ENCODE measurements at places on chromosomes 11 and 22. TPM values are rescaled to one million over a fixed set of nuclear protein-coding genes. Genes with fewer than 3 reads are reported as not detected.

DNA sequence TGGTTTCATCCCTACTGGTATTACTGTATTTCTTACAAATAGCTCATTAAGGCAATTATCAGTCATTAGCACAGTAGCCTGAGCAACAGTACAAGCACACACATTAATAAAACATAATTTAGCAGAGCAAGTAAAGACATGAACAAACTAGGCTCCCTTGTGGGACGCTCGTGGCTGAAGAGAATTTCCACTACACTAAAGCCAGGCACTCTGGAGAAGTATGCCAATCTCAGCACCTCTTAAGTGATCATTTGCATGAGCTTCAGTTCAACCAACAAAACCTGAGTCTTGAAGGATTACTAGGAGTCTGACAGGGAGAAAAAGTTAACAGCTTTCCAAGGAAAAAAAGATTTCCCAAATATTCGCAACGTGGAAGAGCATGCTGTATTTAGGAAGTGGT, 109.1 kb downstream of the LARGE1 start:
- no peak for DNase-seq
- no peaks in the 10 kb centered on the region for H3K27me3 ChIP-seq
- H3K4me3 ChIP-seq: no peak overlapping the region
- H3K27ac ChIP-seq: peak overlapping the region; percentile 47
- no peaks in the 10 kb centered on the region for H3K36me3 ChIP-seq

GRCh38 chr11:117641008-117641915, 155.8 kb downstream of the DSCAML1 start:
- H3K4me1 ChIP-seq: no peaks in the 10 kb centered on the region
- no peak for DNase-seq
- no peaks in the 10 kb centered on the region for H3K27me3 ChIP-seq
- no peaks in the 10 kb centered on the region for H3K36me3 ChIP-seq
- no peak overlapping the region for H3K4me3 ChIP-seq
- H3K27ac ChIP-seq: no peak overlapping the region

GRCh38 chr11:96021901-96022650, 98.2 kb upstream of the MTMR2 start:
- H3K36me3 ChIP-seq: no peaks in the 10 kb centered on the region
- H3K27ac ChIP-seq: no peak overlapping the region
- DNase-seq: no peak
- no peaks in the 10 kb centered on the region for H3K27me3 ChIP-seq

GRCh38 chr11:59426361-59427067, at the start of gene OR5A2:
TSS of gene OR5A2 (minus strand) at chr11:59426413. CDS start at chr11:59422953, 3,460 bp downstream.
- no peak within 1 kb of the TSS for H3K4me3 ChIP-seq
- no peak within 1 kb of the TSS for H3K27ac ChIP-seq
- H3K27me3 ChIP-seq: no peaks in the 10 kb centered on the region
- H3K36me3 ChIP-seq: no peaks in the 10 kb centered on the region
- DNase-seq: no peak
- no peaks in the 10 kb centered on the region for H3K4me1 ChIP-seq

GRCh38 chr11:1126935-1127663, 30.7 kb upstream of the MUC5AC start:
- H3K4me1 ChIP-seq: no peaks in the 10 kb centered on the region
- no peak overlapping the region for H3K27ac ChIP-seq
- H3K4me3 ChIP-seq: no peak overlapping the region
- H3K27me3 ChIP-seq: no peaks in the 10 kb centered on the region
- no peaks in the 10 kb centered on the region for H3K36me3 ChIP-seq

- H3K27me3 ChIP-seq: no peaks in the 10 kb centered on the region
- peak; percentile 82 for DNase-seq
- H3K36me3 ChIP-seq: no peaks in the 10 kb centered on the region
- no peak overlapping the region for H3K4me3 ChIP-seq
These were observed 49.7 kb upstream of the ARFGAP3 start for GRCh38 chr22:42906605-42907348.

- no peak for DNase-seq
- H3K36me3 ChIP-seq: no peaks in the 10 kb centered on the region
These were observed 48.4 kb upstream of the C11orf58 start for GRCh38 chr11:16690086-16690485.

DNA sequence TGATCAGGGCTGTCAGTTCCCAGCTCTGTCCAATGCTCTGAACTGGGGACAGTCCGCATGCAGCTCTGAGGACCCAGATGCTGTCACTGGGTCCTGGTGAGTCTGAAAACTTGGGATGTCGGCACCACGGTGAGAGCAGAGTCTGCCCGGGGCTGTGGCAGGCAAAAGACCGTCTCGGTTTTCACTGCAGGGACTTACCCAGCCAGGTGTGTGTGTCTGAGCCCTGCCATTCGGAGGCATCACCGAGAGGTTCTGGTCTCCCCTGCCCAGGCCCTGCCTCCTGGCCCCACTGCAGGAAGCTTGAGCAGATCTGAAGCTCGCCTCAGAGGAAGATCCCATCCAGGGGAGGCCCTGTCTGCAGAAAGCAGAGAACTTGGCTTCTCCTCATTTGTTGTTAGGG, 5.2 kb downstream of the TP53AIP1 start:
- H3K27me3 ChIP-seq: no peaks in the 10 kb centered on the region
- H3K27ac ChIP-seq: no peak overlapping the region
- H3K36me3 ChIP-seq: no peaks in the 10 kb centered on the region
- no peak for DNase-seq
- no peak overlapping the region for H3K4me3 ChIP-seq
- H3K4me1 ChIP-seq: no peaks in the 10 kb centered on the region

DNA sequence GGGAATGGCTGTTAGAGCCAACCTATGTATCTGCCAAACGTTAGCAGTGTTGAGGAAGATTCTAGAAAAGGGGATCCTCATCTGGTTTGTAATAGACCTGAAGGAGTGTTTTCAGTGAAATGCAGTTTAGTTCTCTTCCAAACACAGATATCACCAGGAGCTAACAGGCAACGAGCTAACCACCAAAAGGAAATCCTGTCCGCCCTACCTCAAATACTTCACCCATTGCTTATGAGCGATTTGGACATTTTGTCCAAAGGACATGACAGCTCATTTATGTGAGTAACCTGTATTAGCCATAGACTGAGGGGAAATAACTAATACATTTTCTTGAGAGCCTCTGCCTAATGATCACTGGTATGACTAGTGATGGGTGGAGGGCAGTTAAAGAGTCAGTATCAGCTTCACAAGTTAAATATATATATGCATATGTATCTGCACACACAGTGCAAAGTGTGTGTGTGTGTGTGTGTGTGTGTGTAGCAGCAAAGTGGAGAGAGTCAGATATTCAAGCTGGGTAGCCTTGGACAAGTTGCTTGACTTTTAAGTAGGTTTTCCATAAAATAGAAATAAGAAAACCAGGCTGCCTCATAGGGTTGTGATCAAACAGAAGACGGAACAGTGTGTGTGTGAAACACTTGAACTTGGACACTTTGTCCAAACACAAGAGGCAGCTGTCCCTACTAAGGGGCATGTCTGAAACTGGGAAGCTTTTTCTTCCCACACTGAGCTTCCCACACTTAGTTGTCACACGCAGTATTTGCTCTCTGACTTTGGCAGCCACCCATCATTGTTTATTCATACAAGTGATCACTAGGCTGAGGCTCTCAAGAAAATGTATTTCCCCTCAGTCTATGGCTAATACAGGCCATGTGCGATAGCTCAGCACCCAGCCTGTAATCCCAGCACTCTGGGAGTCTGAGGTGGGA, 940 bp upstream of the C11orf91 start:
- no peaks in the 10 kb centered on the region for H3K27me3 ChIP-seq
- peaks cover 2% of the 10 kb centered on the region for H3K36me3 ChIP-seq
- H3K4me1 ChIP-seq: peaks cover 69% of the 10 kb centered on the region
- DNase-seq: no peak
- H3K27ac ChIP-seq: peak overlapping the region; percentile 81

DNA sequence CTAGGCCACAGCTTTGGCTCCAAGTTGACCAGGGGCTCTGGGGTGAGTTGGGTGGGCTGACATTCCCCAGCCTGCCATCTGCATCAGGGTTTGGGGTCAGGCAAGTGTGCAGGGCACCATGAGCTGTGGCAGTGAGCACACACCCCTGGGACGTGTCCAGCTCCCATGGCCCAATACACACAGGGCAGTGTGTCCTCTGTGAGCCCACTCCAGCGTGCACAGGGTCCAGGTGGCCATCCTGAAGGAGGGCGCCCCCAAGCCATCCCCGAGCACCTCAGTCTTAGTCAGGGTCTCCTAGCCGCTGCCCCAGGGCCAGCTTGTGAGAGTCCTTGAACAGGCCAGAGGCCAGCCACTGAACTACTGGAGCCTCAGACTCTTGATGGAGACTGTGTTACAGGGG, 1.2 kb upstream of the FGF3 start:
- H3K36me3 ChIP-seq: no peaks in the 10 kb centered on the region
- peaks cover 15% of the 10 kb centered on the region for H3K27me3 ChIP-seq
- no peak overlapping the region for H3K27ac ChIP-seq
- H3K4me3 ChIP-seq: no peak overlapping the region

DNA sequence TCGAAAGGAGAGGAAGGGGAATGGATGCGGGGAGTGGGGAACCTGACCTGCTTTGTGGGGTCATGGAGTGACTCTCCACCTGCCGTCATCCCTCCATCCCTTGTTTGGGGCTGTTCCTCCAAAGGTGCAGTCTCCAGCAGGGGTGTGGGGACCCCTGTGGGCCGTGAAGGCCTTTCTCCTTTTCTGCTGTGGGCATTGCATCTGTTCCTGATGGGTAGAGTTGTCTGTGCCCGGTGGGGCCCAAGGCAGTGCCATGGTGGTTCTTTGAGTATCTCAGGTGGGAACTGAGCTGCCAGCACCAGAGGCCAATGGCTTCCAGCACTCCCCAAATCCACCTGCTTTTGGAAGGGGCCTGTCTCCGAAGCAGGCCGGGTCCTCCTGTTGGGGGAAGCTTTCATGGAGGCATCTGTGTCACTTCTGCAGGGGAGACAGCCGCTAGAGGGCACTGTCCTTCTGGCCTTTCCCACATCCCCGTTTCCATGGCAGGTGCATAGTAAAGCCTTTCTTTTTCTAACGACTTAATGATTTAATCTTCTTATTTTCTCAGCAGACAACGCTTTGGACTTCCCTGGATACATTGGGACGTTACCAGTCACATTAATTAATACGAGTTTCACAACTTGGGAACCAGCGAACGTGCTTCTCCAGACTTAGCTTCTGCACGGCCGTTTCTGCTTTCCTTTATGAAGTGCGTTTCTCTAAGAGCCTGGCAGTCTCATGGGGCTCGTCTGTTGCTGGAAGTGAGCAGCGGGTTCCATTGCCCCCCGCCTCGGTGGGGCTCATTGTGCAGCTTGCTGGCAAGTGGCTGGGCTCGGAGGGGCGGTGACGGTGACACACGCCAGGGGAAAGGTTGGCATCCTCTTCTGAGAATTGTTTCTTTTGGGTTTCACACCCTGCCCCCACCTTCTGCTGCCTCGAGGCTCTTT, 57.1 kb downstream of the PARVB start:
- no peak overlapping the region for H3K4me3 ChIP-seq
- peak overlapping the region; percentile 10 for H3K27ac ChIP-seq
- H3K27me3 ChIP-seq: no peaks in the 10 kb centered on the region
- peak; percentile 82 for DNase-seq
- peaks cover 34% of the 10 kb centered on the region for H3K4me1 ChIP-seq
- no peaks in the 10 kb centered on the region for H3K36me3 ChIP-seq

DNA sequence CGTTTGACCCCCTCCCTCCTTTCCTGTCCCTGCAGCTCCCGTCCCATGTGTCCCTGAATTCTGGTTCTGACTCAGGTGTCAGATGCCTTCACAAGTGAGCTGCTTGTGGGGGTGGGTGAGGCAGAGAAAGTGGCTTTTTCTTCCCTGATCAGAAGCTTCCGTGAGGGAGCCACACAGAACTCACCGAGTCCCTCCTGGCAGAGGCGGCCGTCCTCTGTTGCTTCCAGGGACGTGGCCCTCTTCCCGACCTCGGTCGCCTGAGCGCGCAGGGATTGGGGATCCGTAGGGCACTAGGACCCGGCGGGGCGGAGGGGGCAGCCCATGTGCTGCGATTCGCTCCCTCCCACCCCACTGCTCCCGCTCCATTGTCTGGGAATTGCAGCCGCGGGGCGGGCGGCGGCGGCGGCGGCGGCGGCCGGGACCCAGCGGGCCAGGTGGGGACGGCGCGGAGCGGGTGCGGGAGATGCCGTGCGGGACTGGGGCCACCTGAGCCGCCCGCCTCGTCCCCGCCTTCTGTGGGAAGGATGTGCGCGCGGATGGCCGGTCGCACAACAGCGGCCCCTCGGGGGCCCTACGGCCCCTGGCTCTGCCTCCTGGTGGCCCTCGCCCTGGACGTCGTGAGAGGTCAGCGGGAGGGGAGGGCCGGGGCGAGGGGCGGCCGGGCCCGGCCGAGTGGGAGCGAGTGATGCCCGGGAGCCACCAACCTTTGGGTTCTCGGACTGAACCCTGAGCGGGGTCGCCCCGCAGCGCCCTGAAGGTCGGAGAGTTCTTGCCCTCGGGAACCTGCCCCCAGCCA, at the start of gene TMEM132A:
TMEM132A (plus strand) TSS at position 351 of the 796 bp plus-strand sequence; CDS start at position 525, 174 bp downstream.
- no peaks in the 10 kb centered on the region for H3K27me3 ChIP-seq
- H3K27ac ChIP-seq: peak within 1 kb of the TSS; percentile 66
- no peak for DNase-seq
- H3K4me1 ChIP-seq: no peaks in the 10 kb centered on the region

DNA sequence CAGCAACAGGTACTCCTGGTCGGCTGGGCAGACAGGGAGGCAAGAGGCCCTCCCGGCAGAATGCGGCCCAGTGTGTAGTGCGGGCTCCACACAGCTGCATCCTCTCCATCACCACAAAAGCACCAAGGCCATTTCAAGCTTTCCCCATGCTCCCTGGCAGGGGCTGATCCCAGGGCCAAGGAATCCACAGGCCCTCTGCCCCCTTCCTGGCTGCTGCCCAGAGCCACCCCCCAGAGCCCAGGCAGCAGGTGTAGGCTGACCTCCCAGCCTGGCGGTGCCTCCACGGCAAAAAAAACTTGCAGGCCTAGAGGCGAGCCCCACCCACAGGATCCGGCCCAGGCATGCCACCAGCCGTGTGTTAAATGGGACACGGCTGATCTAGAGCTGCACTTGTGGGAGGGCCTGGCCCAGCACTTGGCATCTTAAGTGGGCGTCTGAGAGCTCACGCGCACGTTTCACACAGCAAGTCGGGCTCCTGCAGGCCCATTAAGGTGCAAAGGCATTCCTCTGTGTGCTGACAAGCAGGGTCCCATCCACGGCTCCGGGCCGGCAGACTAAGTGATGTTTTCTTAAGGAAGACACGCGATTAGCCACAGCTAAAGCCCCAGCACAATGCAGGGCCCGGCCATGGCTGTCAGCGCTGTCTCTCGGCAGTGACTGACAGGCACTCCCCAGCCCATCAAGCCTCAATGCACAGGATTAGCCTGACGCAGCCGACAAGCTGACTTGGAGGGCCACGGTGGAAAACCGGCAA, 19.8 kb upstream of the GNB1L start:
- H3K4me1 ChIP-seq: no peaks in the 10 kb centered on the region
- no peak for DNase-seq
- no peak overlapping the region for H3K4me3 ChIP-seq
- no peaks in the 10 kb centered on the region for H3K27me3 ChIP-seq
- no peaks in the 10 kb centered on the region for H3K36me3 ChIP-seq

GRCh38 chr11:81916451-81916850, 817.2 kb downstream of the FAM181B start:
- no peak for DNase-seq
- H3K27me3 ChIP-seq: no peaks in the 10 kb centered on the region
- H3K27ac ChIP-seq: no peak overlapping the region

- H3K4me3 ChIP-seq: no peak overlapping the region
- H3K36me3 ChIP-seq: no peaks in the 10 kb centered on the region
- no peak overlapping the region for H3K27ac ChIP-seq
- DNase-seq: no peak
These were observed 40.2 kb downstream of the GNB1L start for GRCh38 chr22:19814428-19814827.

BEST1 gene
- 4.7 TPM for total RNA-seq

TBX10 gene
- total RNA-seq: not detected

OR52K1 gene
- not detected for total RNA-seq

CENPM gene
- total RNA-seq: not detected

CENATAC gene
- 11.9 TPM for total RNA-seq

DGAT2 gene
- 2.7 TPM for total RNA-seq

DSCAML1 gene
- total RNA-seq: 1.3 TPM

PTGDR2 gene
- total RNA-seq: 1.3 TPM

FJX1 gene
- 1.9 TPM for total RNA-seq

PHETA2 gene
- 12.7 TPM for total RNA-seq

PVALB gene
- total RNA-seq: not detected

All from right atrium auricular region (tissue), 2 donors.